Inflammatory macrophage treated with lipopolysaccharide for 4 hours (primary cell): ENCODE measurements at places on chromosomes 1 and 21.

DNA sequence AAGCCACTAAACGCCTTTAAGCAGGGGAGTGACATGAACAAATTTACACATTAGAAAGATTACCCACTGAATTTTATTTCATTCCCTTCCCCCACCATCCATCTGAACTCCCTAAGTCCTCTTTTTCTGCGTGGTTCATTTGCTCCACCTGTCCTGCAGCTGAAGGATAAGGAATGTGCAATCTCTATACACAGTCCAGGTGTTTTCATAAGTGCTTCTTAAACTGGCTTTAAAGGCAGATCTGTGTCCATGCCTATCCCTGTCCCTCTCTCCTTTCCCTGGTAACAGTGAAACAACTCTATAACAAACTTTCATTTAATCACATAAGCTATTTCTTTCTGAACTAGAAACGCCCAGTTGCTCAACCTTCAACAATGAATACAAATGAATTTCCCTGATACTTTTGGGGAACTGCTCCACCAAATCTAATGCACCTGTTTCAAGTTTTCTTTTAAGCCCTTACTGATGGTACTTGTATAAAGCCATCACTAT lies 8.4 kb downstream of the GSTM3 start:
- DNase-seq = no peak

GRCh38 chr1:29782846-29783507 lies 546.7 kb downstream of the PTPRU start:
- no peak for DNase-seq

DNA sequence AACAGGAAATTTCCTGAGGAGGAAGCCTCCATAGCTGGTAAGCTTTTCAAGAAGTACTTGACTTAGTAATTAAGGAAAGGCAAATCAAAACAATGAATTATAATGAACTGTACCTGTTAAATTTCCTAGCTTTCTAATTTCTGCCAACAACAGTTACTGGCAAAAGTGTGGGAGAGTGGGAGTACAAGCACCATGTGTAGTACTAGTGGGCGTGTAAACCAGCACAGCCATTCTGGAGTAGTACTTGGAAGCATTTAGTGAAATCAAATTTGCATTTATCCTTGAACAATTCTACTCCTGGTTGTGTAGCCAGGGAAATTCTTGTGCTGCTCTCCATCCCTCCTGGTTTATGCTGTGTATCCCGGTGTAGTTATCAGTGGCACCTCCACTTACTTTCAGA lies 190.8 kb downstream of the PRDM2 start:
- no peak for DNase-seq

DNA sequence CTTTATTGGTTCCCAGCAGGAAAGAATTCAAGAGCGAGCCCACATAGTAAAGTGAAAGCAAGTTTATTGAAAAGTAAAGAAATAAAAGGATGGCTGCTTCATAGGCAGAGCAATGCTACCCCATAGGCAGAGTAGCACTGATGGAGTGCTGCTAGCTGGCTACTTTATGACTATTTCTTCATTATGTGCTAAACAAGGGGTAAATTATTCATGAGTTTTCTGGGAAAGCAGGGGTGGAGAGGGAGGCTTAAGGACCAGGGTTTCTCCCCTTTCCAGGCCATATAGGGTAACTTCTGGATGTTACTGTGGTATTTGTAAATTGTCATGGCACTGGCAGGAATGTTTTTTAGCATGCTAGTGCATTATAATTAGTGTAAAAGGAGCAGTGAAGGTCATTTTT lies 1271.4 kb downstream of the KCNT2 start:
- no peak for DNase-seq

DNA sequence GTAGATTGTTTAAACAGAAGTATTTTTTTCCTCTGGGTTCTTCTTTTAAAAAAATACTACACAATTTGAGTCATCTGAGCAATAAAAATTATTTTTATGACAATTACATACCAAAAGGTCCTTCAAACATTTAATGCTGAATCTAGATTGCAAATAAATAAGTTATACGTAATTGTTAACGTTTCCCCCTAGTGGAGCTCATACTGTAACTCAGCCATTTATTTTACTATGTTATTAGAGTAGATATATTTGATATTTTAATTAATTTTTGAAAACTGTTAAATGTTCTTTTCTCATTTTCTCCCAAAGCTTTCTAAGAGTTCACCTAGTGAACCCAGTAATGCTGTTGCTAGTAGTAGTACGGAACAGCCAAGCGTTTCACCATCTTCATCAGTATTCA lies 33.5 kb downstream of the ZMYM1 start:
- no peak for DNase-seq

GRCh38 chr1:229665912-229666558 lies 40.0 kb downstream of the URB2 start:
- no peak for DNase-seq

- no peak for DNase-seq
These were observed 320.4 kb downstream of the RPS6KC1 start for GRCh38 chr1:213371525-213371846.

DNA sequence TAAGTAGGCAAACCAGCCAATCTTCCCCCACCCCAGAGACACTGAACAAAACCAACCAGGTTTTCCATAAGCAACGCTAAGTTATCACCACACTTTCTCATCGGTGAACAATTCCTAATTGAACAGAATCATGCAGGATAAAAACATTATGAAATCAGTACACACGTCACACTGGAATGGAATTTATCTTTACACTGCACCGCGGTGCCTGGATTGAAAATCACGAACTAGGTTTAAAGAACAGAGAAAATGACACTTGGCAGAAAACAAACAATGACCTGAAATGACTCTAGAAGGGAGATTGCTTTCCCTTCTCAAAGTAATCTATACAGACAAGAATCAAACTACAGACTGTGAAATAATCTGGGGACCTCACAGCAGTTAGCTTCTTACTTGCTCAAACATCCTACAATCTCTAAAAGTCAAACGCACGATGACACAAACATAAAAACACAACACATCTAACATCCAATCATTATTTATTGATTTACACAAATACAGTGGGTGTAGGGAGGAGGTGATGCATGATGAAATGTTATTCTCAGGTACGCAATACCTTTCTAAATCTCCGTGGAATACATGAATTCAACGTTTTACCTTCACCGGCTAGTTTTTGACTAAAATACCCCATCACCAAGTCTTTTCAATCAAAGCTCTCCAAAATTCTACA lies 1.9 kb downstream of the EIF4G3 start:
- no peak for DNase-seq

DNA sequence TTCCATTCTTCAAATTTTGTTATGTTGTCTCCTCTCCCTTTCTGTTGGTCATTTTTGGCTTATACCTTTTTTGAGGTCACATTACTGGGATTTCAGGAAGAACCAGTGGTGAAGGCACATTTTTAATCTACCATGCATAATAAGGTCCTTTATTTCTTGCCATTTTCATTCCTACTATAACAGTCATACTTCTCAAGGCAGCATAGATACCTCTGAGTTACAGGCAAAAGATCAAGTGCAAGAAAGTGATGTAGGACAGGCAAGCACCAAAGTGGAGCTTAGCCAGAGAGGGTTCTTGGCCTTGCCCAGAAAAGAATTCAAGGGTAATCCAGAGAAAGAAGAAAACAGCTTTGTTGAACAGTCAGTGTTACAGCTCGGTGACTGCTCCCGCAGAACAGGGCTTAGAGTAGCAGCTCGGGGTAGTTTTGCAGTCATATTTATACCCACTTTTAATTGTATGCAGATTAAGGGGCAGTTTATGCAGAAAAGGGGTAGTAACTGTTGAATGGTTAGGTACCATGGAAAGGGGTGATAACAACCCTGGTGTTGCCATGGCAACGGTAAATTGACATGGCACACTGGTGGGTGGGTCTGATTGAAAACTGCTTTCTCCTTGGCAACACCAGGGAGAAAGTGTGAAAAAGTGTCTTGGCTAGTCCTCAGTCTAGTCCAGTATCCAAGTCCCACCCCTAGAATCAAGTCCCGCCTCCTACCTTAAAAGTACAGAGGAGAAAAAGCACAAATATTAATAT lies 39.6 kb upstream of the DOCK7 start:
- no peak for DNase-seq
